ENCODE measurements at places on chromosomes 4 and X. TPM values are rescaled to one million over a fixed set of nuclear protein-coding genes. Genes with fewer than 3 reads are reported as not detected.
A peak's percentile ranks its signal among the peaks of the same experiment; 100 is the strongest.

FAM184B gene
- total RNA-seq = 0.17 TPM

TRO gene
- total RNA-seq = 2.7 TPM

TMSB15A gene
- total RNA-seq = 1.9 TPM

C4orf51 gene
- not detected for total RNA-seq

F8A2 gene
- not detected for total RNA-seq

- peaks cover 5% of the 10 kb centered on the region for H3K27me3 ChIP-seq
- H3K27ac ChIP-seq = no peak overlapping the region
- DNase-seq = no peak
- no peaks in the 10 kb centered on the region for H3K4me1 ChIP-seq
- H3K4me3 ChIP-seq = no peak overlapping the region
- no peaks in the 10 kb centered on the region for H3K36me3 ChIP-seq
These were observed 240.5 kb downstream of the STIM2 start for GRCh38 chr4:27101126-27101525.

GRCh38 chr4:14652522-14652921 lies 349.8 kb upstream of the CPEB2 start:
- no peaks in the 10 kb centered on the region for H3K4me1 ChIP-seq
- H3K36me3 ChIP-seq = no peaks in the 10 kb centered on the region
- H3K27me3 ChIP-seq = no peaks in the 10 kb centered on the region
- no peak overlapping the region for H3K27ac ChIP-seq

DNA sequence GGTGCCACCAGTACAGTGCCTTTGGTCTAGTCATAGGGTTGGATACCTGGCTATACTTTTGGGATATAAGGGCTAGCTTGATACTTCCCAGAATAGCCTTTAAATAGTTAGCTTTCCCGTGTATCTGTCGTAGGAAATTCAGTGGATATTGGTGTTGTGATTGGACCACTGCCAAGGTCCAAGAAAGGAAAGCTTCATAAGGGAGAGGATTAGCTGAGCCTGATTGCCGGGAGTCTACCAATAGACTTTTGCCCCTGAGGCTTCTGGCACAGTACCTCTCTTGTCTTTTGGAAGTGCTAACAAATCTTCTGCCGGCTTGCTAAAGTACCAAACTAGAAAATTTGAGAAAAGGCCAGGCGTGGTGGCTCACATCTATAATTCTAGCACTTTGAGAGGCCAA lies 350.6 kb downstream of the CHIC1 start:
- no peak overlapping the region for H3K4me3 ChIP-seq
- no peak overlapping the region for H3K27ac ChIP-seq
- no peaks in the 10 kb centered on the region for H3K36me3 ChIP-seq
- H3K27me3 ChIP-seq = no peaks in the 10 kb centered on the region
- no peak for DNase-seq
- H3K4me1 ChIP-seq = no peaks in the 10 kb centered on the region

TSPAN7 gene
- 74.8 TPM for total RNA-seq

ACE2 gene
- 3.4 TPM for total RNA-seq

FHL1 gene
- total RNA-seq = 328 TPM

- DNase-seq = no peak
- no peaks in the 10 kb centered on the region for H3K4me1 ChIP-seq
- no peak overlapping the region for H3K27ac ChIP-seq
- H3K36me3 ChIP-seq = no peaks in the 10 kb centered on the region
- H3K27me3 ChIP-seq = no peaks in the 10 kb centered on the region
These were observed 1.6 kb downstream of the PAPSS1 start for GRCh38 chr4:107718351-107718965.

GRCh38 chr4:20253735-20254409 lies 2.2 kb downstream of the SLIT2 start:
- peak overlapping the region; percentile 66 for H3K27ac ChIP-seq
- H3K27me3 ChIP-seq = peaks cover 39% of the 10 kb centered on the region
- peak overlapping the region; percentile 58 for H3K4me3 ChIP-seq
- H3K36me3 ChIP-seq = no peaks in the 10 kb centered on the region
- peaks cover 5% of the 10 kb centered on the region for H3K4me1 ChIP-seq
- peak; percentile 66 for DNase-seq

GRCh38 chr4:121472937-121473721 lies 92.3 kb upstream of the QRFPR start:
- no peaks in the 10 kb centered on the region for H3K36me3 ChIP-seq
- no peak for DNase-seq
- no peaks in the 10 kb centered on the region for H3K27me3 ChIP-seq

CLCN4 gene
- total RNA-seq = 9.8 TPM

XAGE3 gene
- not detected for total RNA-seq

DNA sequence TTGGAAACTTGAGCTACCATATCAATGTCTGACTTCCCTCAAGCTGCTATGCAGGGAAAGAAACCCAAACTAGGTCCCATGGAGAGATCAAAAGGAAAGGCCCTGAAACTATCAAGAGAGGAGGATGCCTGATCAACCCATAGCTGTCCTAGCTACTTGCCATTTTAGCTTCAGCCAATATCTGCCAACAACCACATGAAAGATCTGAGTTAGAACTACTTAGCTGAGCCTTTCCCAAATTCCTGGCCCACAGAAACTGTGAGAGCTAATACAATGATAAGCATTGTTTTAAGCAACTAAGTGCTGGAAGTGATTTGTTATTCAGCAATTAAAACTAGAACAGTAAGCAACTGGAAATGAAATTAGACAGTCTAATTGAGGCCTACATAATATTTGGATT lies 6.3 kb upstream of the ARHGEF38 start:
- H3K36me3 ChIP-seq = no peaks in the 10 kb centered on the region
- H3K4me3 ChIP-seq = no peak overlapping the region
- no peaks in the 10 kb centered on the region for H3K4me1 ChIP-seq
- no peak for DNase-seq
- H3K27ac ChIP-seq = no peak overlapping the region

GRCh38 chr4:98573791-98574190 lies 84.6 kb downstream of the TSPAN5 start:
- no peak overlapping the region for H3K27ac ChIP-seq
- H3K36me3 ChIP-seq = no peaks in the 10 kb centered on the region
- no peaks in the 10 kb centered on the region for H3K4me1 ChIP-seq
- H3K27me3 ChIP-seq = no peaks in the 10 kb centered on the region

GRCh38 chr4:114226968-114227760 lies 247.7 kb upstream of the ARSJ start:
- H3K27me3 ChIP-seq = no peaks in the 10 kb centered on the region
- H3K4me3 ChIP-seq = no peak overlapping the region
- H3K27ac ChIP-seq = no peak overlapping the region
- no peak for DNase-seq

RRH gene
- total RNA-seq = not detected

- no peak overlapping the region for H3K4me3 ChIP-seq
- H3K36me3 ChIP-seq = no peaks in the 10 kb centered on the region
- no peaks in the 10 kb centered on the region for H3K27me3 ChIP-seq
- H3K27ac ChIP-seq = no peak overlapping the region
These were observed 71.9 kb upstream of the WDR1 start for GRCh38 chr4:10188400-10189004.

FGFBP2 gene
- 5.6 TPM for total RNA-seq

DNA sequence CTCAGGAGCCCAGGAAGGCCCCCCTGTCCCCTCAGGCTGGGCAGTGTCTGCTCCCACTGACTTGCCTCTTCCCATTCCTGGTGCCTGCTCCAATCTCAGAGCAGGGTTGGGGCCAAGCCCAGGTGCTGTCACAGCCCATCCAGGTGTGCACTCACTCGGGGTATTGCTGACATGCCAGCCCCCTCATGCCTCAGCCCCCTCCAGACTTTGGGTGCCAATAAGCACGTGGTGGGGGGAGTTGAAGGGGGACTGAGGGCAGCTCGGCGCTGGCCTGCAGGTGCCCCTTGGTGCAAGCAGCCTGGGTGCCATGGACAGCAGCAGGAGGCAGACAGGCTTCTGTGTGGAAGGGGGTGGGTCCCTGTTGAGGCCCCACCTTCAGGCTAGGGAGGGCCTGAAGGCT lies 28.4 kb downstream of the NAA11 start:
- H3K27ac ChIP-seq = no peak overlapping the region
- no peaks in the 10 kb centered on the region for H3K27me3 ChIP-seq
- H3K4me1 ChIP-seq = no peaks in the 10 kb centered on the region
- DNase-seq = no peak
- no peak overlapping the region for H3K4me3 ChIP-seq

DNA sequence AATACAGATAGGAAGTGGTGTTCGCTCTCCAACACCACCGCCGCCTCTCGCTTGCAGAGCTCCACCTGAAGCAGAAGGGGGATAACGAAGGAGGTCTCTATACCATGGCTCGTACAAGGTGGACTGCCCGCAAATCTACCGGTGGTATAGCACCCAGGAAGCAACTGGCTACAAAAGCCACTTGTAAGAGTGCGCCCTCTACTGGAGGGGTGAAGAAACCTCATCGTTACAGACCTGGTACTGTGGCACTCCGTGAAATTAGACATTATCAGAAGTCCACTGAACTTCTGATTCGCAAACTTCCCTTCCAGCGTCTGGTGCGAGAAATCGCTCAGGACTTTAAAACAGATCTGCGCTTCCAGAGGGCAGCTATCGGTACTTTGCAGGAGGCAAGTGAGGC lies 5.2 kb upstream of the BMP15 start:
- H3K4me3 ChIP-seq = no peak overlapping the region
- H3K27me3 ChIP-seq = no peaks in the 10 kb centered on the region
- H3K36me3 ChIP-seq = no peaks in the 10 kb centered on the region
- no peak overlapping the region for H3K27ac ChIP-seq

- H3K36me3 ChIP-seq = no peaks in the 10 kb centered on the region
- no peaks in the 10 kb centered on the region for H3K27me3 ChIP-seq
- H3K4me1 ChIP-seq = no peaks in the 10 kb centered on the region
- no peak overlapping the region for H3K4me3 ChIP-seq
These were observed 197.1 kb upstream of the MAGEB18 start for GRCh38 chrX:25941087-25941486.

FGF13 gene
- 3.2 TPM for total RNA-seq

GRCh38 chr4:101156619-101157310 lies 190.6 kb downstream of the PPP3CA start:
- H3K4me3 ChIP-seq = no peak overlapping the region
- no peaks in the 10 kb centered on the region for H3K36me3 ChIP-seq
- H3K27ac ChIP-seq = no peak overlapping the region
- H3K4me1 ChIP-seq = no peaks in the 10 kb centered on the region
- DNase-seq = no peak

GRCh38 chrX:146449243-146449642 lies 360.3 kb upstream of the CXorf51B start:
- DNase-seq = no peak
- no peak overlapping the region for H3K4me3 ChIP-seq
- no peaks in the 10 kb centered on the region for H3K27me3 ChIP-seq
- H3K4me1 ChIP-seq = no peaks in the 10 kb centered on the region
- H3K36me3 ChIP-seq = no peaks in the 10 kb centered on the region
- H3K27ac ChIP-seq = no peak overlapping the region

NHSL2 gene
- total RNA-seq = 17.3 TPM

Data from upper lobe of right lung (tissue), 1 donor.